Kidney (tissue), 22 donors: ENCODE measurements at places on chromosomes 4 and X. TPM values are rescaled to one million over a fixed set of nuclear protein-coding genes. Genes with fewer than 3 reads are reported as not detected.

The PARM1 gene
- 42.9 TPM for polyA plus RNA-seq

GRCh38 chrX:119229253-119229615 is 6.9 kb upstream of the PGRMC1 start:
- DNase-seq: no peak

The GLOD5 gene
- polyA plus RNA-seq: 12.6 TPM

The HDAC6 gene
- 123 TPM for polyA plus RNA-seq

The CLCN5 gene
- 21.1 TPM for polyA plus RNA-seq

The NAA10 gene
- polyA plus RNA-seq: 120 TPM

DNA sequence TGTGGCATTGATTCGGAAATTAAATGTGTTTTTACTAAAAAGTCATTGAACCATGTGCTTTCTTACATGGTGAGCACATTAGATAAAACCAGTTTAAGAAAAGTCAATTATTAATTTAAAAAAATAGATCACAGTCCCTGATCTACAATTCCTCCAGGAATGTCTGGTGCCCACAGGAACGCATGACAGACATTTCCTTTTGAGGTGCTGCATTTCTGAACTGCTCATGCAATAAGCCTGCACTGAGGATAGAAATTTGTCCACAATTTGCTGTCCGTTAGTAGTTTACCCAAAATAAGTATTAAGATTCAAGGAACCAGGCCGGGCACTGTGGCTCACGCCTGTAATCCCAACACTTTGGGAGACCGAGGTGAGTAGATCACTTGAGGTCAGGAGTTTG is 8.2 kb upstream of the ADAMTS3 start:
- no peak for DNase-seq

DNA sequence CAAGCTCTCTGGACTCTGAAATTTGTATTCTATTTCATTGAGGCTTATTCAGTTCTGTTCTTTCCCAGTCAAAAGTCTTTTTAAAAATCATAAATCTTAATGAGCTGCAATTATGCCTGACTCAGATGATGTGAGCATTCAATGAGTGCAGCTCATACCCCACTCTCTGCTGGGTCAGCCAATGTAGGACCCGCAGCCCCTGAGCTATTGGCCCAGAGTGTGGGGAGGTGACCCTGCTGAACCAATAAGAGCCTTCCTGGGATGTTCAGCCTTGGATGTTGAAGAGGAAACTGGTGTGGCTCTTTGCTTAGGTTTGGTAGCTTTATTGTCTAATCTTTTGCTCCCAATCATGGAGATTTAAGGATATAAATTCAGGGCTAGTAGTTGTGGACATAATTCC is 12.1 kb upstream of the TCEAL4 start:
- no peak for DNase-seq
